ENCODE measurements at places on chromosomes 12 and 14. TPM values are rescaled to one million over a fixed set of nuclear protein-coding genes. Genes with fewer than 3 reads are reported as not detected.

GRCh38 chr14:28381656-28382055 is 384.9 kb upstream of the FOXG1 start:
- no peak for DNase-seq

DNA sequence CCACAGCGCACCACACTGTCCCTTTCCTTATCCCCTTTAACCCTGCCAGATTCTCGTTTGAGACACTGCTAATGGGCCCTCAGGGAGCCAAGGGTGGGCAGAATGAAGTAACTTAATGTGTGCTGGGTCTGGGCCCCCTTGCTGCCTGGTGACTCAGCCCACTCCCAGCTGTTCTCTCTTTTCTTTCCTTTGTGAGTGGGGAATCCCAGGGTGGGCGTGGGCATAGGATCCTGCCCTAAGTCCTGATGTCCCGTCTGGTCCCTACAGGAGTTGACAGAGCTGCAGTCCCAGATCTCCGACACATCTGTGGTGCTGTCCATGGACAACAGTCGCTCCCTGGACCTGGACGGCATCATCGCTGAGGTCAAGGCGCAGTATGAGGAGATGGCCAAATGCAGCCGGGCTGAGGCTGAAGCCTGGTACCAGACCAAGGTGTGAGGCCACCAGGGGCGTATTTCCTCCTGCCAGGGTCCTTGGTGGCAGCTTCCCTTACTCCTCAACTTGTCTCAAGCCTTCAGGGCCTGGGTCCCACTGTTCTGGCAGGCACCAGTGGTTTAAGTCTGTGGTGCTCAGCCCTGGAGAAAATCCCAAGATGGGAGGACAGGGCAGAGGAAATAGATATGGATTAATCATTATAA is 8.3 kb downstream of the KRT7 start:
- DNase-seq: no peak

Gene BICD1
- 16.1 TPM for polyA plus RNA-seq

Gene CIDEB
- polyA plus RNA-seq: 0.18 TPM

Gene SLC6A13
- not detected for polyA plus RNA-seq

Measured in K562 (cell line).